ENCODE measurements at places on chromosomes 5 and 9.

DNA sequence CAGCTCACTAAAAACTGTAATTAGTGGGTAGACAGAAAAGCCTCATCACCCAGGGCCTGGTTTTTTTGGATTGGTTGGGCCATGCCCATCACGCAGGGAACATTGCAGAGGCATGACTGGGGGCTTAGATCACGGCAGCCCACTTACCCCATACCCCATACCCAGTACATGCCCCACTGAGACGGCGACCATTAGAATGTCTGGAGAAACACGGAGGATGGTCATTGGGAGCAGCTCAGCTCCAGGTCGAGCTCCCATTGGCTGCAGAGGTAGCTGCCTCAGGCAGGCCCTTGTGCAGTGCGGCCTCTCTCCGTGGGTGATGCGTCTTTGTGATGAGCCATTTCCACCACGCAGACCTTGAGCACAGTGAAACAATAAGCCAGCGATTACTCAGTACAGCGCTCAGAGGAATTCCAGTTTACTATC lies 204.0 kb downstream of the GADD45G start:
- DNase-seq = peak; percentile 28

DNA sequence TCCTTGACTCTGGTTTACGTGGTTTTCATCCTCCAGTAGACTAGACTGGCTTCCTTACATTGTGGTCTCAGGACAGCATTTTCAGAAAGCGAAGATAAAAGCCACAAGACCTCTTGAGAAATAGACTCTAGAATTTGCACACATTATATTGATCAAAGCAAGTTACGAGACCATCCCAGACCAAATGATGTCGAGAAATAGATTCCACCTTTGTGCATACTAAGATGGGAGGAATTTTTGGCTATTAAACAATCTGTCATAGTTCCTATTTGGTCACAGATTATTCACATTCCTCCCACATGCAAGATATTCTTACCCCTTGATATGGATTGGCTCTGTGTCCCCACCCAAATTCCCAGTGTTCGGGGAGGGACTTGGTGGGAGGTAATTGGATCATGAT lies 65.6 kb downstream of the TEX10 start:
- no peak for DNase-seq

DNA sequence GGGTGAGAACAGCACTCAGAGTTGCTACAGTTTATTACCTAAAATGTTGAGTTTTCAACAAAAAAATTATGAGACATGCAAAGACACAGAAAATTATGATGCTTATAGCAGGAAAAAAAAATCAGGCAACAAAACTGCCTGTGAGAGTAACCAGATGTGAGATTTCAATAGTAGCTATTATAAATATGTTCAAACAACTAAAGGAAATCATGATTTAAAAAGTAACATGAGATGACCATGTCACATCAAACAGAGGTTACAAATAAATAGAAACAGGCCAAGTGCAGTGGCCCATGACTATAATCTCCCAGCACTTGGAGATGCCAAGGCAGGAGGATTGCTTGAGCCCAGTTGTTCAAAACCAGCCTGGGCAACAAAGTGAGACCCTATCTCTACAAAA lies 12.1 kb upstream of the RIMOC1 start:
- DNase-seq = no peak

DNA sequence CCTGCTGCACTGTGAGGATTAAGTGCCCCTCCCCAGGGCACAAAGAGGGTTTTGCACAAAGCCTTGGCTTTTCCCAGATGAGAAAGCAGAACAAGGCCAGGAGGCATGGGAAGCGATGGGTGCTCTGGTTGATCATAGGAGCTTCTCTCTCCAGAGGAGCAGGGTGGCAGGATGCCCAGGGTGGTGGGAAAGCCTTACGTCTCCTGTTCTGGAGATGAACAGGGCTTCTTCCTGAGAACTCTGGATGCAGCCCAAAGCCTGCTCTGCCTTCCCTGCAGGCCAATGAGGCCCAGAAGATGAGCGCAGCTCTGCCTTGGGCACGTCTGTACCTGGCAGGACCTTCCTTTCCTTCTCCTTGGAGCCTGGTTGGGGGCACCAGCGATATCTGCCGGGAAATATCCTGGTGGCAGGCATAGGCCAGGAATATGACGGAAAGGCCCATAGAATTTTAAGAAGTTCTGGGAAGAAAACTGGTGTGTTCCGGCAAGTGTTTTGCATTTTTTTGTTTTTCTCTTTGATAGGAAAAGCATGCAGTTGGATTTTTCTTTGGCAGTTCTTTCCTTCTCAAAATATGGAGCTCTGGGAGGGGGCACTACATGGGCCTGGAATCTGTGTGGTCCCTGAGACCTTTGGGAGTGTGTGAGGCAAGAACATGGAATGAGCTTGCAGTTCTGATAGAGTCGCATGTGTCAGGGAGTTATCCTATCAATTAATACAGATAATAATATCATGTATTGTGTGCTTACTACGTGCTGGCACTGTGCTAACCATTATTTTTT lies 253.2 kb upstream of the KLF4 start:
- no peak for DNase-seq

- DNase-seq = no peak
Observed at GRCh38 chr5:132322266-132322665, 28.1 kb downstream of the SLC22A4 start.

DNA sequence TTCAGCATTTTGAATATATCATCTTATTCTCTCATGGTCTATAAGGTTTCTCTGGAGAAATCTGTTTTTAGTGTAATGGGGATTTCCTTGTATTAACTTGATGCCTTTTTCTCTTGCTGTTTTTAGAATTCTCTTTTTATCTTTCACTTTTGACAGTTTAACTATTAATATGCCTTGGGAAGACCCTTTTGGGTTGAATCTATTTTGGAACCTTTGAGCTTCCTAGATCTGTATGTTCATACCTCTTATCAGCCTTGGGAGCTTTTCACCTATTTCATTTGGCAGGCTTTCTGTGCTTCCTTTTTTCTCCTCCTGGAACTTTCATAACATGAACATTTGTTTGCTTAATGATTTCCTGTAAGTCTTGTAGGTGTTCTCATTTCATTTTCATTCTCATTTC lies 22.2 kb downstream of the RCL1 start:
- DNase-seq = no peak

GRCh38 chr9:105722099-105722498 lies 27.8 kb downstream of the TMEM38B start:
- DNase-seq = no peak
